ENCODE measurements at places on chromosomes 7 and 10. TPM values are rescaled to one million over a fixed set of nuclear protein-coding genes. Genes with fewer than 3 reads are reported as not detected.
A peak's percentile ranks its signal among the peaks of the same experiment; 100 is the strongest.

DNA sequence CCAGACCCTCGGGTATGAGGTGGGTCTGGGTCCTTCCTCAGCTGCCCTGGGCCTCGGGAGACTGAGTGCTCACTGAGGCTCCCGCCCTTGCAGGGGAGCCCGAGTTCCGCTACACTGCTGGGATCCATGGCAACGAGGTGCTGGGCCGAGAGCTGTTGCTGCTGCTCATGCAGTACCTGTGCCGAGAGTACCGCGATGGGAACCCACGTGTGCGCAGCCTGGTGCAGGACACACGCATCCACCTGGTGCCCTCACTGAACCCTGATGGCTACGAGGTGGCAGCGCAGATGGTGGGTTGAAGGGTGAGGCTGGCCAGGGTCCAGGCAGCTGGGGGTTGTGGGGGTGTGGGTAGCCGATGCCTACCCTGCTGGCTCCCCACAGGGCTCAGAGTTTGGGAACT, 7.6 kb downstream of the AEBP1 start:
- DNase-seq = no peak

GRCh38 chr7:113338071-113338696, 219.8 kb upstream of the SMIM30 start:
- DNase-seq = no peak

DNA sequence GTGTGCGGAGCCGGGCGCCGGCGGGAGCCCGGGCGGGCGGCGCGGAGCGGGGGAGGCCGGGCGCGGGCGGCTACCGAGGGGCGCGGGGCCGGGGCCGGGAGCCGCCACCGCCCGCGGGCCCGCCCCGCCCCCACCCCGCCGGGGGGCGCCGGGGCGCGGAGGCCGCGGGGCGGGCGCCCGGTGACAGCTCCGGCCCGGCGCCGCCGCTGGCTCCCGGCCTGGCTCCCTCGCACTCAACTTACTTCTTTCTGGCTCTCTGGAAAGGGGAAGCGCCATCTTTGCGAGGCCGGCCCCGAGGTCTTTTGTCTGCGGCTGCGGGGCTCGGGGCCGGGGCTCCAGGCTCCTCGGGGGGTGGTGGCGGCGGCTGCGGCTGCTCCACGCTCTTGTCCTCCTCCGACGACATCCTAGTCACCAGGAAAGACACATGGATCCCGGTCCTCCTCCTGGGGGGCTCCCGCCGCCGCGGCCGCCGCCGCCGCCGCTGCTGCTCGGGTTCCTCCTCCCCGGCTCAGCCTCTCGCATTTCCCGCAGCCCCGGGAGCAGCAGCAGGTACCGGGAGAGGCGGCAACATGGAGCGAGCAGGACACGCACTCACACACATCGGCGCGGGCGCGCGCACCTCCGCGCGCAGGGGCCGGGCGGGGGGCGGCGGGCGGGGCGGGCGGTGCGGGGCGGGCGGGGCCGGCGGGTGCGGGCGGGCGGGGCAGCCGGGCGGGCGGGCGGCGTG, at the start of gene KMT2C:
KMT2C (minus strand) TSS at position 620 of the 727 bp plus-strand sequence; CDS start at position 403, 217 bp downstream.
- DNase-seq = peak; percentile 37

DNA sequence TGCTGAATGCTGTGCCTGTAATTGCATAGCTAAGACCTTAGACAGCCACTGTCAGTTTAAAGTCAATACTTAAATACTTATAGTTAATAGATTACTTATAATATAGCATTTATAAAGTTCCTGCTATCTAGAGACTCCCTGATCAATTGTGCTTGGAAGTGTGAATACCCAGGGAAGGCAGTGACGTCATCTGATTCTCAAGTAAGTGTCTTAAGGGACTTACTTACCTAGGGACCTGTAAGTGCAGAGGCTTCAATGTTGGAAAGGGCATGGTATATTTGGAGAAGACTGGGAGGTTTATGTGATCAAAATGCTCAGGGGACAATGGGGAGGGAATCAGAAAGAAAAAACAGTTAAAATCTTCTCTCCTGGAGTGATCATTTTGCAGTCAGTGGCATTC, 55.0 kb downstream of the BICC1 start:
- DNase-seq = no peak

DNA sequence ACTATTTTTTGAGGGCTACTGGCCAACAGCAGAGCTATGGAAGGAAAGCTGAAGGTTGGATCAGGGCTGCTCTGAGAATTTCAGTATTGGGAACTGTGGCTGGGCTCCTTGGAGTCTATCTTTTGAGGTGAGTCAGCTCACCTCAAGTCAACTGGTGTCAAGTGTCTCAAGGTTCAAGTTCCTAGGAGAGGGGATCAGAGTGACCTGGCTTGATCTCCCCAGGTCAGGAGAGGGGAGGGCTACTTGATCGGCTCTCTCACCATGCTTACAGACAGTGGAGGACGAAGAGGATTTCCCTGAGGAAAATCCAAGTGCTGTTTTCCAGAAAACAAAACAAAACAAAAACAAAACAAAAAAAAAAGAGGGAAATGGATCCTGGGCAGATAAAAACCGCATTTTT, 132.8 kb downstream of the CACNB2 start:
- DNase-seq = no peak

Gene CHAT
- not detected for total RNA-seq
